K562 (cell line): ENCODE measurements at places on chromosomes 13 and 19.
A peak's percentile ranks its signal among the peaks of the same experiment; 100 is the strongest.

GRCh38 chr13:99661791-99662190, 160.5 kb downstream of the TM9SF2 start:
- no peak overlapping the region for H3K27ac ChIP-seq
- H3K36me3 ChIP-seq = no peaks in the 10 kb centered on the region
- DNase-seq = no peak
- H3K27me3 ChIP-seq = peaks cover 8% of the 10 kb centered on the region; the same call in 2 of the 3 replicates

- H3K27me3 ChIP-seq = peaks cover 56% of the 10 kb centered on the region
- DNase-seq = no peak
- no peak overlapping the region for H3K4me3 ChIP-seq
- H3K36me3 ChIP-seq = no peaks in the 10 kb centered on the region
- no peak overlapping the region for H3K27ac ChIP-seq
- no peaks in the 10 kb centered on the region for H3K4me1 ChIP-seq
Measured at GRCh38 chr19:41804336-41804735, 7.9 kb downstream of the CEACAM3 start.

- H3K36me3 ChIP-seq = no peaks in the 10 kb centered on the region
- H3K4me3 ChIP-seq = no peak overlapping the region
- peak; percentile 21 for DNase-seq
- no peaks in the 10 kb centered on the region for H3K4me1 ChIP-seq
- H3K27ac ChIP-seq = no peak overlapping the region
Measured at GRCh38 chr13:43905435-43906031, 25.8 kb downstream of the LACC1 start.

- no peak overlapping the region for H3K27ac ChIP-seq
- no peaks in the 10 kb centered on the region; the same call in 1 of the 2 replicates for H3K4me1 ChIP-seq
- H3K4me3 ChIP-seq = no peak overlapping the region
- DNase-seq = no peak
- no peaks in the 10 kb centered on the region for H3K27me3 ChIP-seq
- H3K36me3 ChIP-seq = peaks cover 97% of the 10 kb centered on the region; the same call in 2 of the 3 replicates
Measured at GRCh38 chr19:47082493-47082892, 31.1 kb downstream of the ZC3H4 start.

DNA sequence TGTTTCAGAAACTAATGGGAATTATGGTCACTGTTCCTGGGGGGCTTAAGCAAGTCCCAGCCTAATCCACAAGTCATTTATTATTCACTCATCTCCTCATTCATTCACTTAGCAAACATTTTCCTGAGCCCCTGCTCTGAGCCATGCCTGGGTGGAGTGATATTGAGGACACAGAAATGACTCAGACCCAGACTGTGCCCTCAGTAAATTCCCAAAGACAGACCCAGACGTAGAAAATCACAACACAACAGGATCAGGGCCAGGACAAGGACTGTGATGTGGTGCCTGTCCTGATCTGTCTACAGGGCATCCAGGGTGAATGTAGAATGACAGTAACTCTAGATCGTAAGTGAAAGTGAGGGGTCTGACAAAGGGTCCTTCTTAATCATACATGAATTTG, 7.0 kb upstream of the SPACA6 start:
- no peak for DNase-seq
- H3K4me1 ChIP-seq = peaks cover 36% of the 10 kb centered on the region
- H3K27ac ChIP-seq = no peak overlapping the region

DNA sequence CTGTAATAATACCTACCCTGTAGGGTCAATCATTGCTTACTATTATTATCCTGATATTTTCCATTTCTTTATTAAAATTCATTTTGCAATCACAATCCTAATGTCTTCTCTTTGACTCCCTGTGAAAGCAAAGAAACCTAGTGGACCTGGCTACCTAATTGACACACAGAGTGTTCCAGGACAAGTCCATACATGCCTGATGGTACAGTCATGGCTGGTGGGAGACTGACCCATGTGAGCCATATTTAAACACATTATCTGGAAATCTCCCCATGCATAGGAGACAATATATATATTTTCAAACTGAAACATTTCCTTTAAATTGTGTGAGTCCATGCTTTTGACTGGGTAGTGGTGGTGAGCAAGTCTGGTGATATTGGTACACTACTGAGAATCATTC, 230.6 kb upstream of the DACH1 start:
- H3K27ac ChIP-seq = no peak overlapping the region
- no peaks in the 10 kb centered on the region for H3K4me1 ChIP-seq
- H3K4me3 ChIP-seq = no peak overlapping the region
